ENCODE measurements at places on chromosomes 12 and 14. TPM values are rescaled to one million over a fixed set of nuclear protein-coding genes. Genes with fewer than 3 reads are reported as not detected.
A peak's percentile ranks its signal among the peaks of the same experiment; 100 is the strongest.

- DNase-seq: no peak
Observed at GRCh38 chr14:56046546-56046945, 71.7 kb upstream of the PELI2 start.

DNA sequence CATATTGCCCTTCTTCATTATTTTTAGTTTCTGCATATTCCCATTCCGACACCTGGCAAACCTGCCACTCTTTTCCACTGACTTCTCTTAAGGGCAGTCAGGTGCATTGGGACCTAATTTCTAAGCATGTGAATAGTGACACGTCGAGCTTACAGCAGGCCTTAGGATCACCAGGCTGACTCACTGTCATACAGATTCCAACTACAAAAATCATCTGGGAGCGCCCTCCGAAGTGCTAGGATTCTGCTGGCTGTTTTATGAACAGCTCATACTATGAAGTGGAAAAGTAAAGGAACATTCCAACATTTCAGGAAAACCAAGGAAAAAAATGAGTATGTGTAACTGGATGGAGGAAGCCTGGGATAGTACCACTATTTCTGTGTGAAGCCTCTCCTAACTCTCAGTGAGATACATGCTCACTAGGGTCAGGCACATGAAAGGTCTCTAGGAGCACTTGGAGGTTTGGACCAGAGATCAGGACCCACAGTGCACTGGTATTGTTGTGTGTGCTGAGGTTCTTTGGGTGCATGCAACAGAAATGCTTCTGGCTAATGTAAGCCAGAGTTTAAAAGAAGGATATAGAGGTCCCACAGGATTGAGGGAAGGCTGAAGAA lies 257.4 kb downstream of the ZFP36L1 start:
- DNase-seq: no peak

Gene P2RX2
- total RNA-seq: 0.17 TPM

DNA sequence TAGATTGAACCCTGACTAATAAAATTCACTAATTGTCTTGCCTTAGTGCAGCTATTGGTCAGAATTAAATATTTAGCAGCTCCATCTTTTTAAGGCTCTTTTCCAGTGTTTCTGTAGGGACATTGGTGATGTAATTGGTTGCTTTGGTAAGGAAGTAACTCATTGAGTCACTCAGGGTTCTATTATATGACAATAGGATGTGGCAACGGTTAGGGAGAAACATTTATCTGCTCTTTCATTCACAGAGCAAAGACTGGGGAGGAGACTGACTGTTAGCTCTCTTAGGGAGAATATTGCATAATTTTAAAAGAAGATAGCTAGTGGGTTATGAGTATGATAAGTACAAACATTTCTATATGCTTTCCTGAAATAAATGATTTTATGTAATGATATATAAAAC lies 616.5 kb downstream of the TRHDE start:
- DNase-seq: no peak

Gene LRP6
- 7.7 TPM for total RNA-seq

DNA sequence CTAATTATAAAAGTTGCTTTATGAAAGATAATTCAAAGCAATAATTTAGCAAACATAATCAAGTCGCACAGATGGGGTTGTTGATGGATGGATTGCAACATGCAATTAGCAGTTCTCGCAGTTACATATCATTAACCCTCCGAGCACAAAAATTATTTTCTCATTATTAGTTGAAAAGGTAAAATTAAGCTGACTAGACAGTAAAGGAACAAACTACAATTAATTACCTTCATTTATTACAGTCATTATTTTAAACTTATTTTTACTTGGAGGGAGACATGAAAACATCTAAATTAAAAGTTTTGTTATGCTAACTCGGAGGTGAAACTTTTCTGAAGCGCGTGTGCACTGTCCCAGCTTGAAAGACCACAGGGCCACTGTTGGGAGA lies 146.9 kb downstream of the PHETA1 start:
- DNase-seq: no peak

Gene LBHD2
- total RNA-seq: not detected

Gene EIF2S3B
- total RNA-seq: 3.3 TPM

DNA sequence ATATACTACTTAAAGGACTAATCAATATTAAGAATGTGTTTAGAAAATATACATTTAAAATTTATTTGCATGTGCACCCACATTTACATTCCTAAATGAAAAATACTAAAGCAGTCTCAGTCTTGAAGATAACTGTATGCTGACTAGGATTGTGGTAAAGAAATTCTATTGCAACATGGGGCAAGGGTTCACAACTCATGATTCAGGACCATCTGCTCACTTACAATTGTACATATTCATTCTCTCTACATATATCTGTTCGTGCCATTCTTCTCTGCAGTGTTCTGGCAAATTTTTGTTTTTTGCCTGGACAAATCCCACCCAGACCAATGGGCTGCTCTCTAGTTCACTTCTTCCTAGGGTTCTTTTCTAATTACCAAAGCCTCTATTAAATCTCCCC lies 417.2 kb upstream of the NOVA1 start:
- no peak for DNase-seq

Gene SLC25A47
- 0.06 TPM for total RNA-seq

DNA sequence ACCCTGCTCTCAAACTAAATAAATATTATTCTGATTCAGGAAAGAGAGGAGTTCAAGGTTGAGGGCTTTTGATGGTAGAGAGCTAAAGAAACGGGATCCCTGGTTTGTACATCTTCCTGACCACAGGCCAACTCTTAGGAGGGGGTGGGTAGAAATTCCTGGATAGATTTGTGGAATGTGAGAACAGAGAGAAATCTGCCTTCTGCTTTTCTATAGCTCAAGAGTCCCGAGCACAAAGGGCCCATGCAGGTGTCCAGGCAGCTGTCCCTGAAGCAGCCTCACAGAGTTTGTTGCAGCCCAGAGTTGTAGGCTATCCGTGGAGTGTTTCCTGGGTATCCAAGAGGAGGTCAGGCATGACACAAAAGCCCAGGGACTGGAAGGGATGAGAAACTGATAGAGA lies 198.6 kb downstream of the BCAT1 start:
- DNase-seq: no peak

DNA sequence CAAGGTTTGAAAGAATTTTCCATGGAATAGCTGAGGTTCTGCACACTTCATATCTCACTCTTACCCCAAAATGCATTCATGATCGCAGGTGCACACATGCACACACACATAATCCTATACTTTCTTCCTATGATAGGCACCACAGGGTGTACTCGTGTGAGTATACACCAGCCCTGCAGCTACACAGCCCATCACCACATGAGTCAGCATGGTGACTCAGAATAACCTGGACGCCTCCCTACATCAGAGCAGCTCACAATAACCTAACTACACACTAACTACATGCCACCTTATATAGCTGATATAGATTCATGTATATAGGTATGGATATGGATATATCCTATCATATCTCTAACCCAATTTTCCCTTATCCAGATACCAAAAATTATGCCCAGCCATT lies 850.2 kb upstream of the TMEM132C start:
- DNase-seq: no peak

GRCh38 chr12:100154474-100155247 lies 12.0 kb upstream of the BLTP3B start:
- DNase-seq: peak; percentile 37

DNA sequence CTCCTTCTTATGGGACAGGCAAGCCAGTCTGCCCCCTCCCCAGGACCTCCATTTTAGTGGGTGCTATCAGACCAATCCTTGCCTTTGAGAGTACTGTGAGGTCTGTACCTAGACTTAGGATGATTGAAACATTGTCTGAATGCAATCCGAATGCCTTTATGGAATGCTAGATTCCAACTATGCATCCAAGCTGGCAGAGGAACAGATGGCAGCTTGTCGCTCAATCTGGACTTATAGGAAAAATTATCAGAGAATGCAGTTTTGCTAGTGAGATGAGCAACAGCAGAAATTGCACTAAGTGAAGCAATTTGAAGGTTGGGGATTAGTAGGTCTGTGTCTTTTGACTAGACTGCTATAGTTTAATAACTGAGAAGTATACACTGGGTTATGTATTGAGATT lies 109.1 kb downstream of the DYRK2 start:
- no peak for DNase-seq

Gene SIX1
- total RNA-seq: 0.31 TPM

Gene NFE2
- 18.5 TPM for total RNA-seq

- DNase-seq: no peak
Observed at GRCh38 chr14:50095895-50096294, 20.5 kb downstream of the VCPKMT start.

GRCh38 chr14:88312257-88312656 lies 10.8 kb downstream of the KCNK10 start:
- peak; percentile 73 for DNase-seq

Data from G401 (cell line).